ENCODE measurements at places on chromosomes 2 and 18. TPM values are rescaled to one million over a fixed set of nuclear protein-coding genes. Genes with fewer than 3 reads are reported as not detected.

BBS5 gene
- total RNA-seq = 6.4 TPM

FSHR gene
- not detected for total RNA-seq

ERFE gene
- total RNA-seq = 0.85 TPM

THOC1 gene
- total RNA-seq = 57.3 TPM

VIT gene
- total RNA-seq = 72.9 TPM

NOTO gene
- total RNA-seq = not detected

SLC8A1 gene
- total RNA-seq = 9.8 TPM

FECH gene
- 58.8 TPM for total RNA-seq

HES6 gene
- total RNA-seq = 3.9 TPM

Data from subcutaneous adipose tissue (tissue), 4 donors.